ENCODE measurements at places on chromosomes 4 and X. TPM values are rescaled to one million over a fixed set of nuclear protein-coding genes. Genes with fewer than 3 reads are reported as not detected.

GABRA4 gene
- total RNA-seq: 50.4 TPM

FAAH2 gene
- 1.2 TPM for total RNA-seq

MGST2 gene
- total RNA-seq: 8.6 TPM

RASGEF1B gene
- 63.2 TPM for total RNA-seq

EGF gene
- 1.7 TPM for total RNA-seq

AFP gene
- total RNA-seq: 0.62 TPM

TRIM61 gene
- total RNA-seq: 2.5 TPM

FAM114A1 gene
- 10.9 TPM for total RNA-seq

ALPK1 gene
- 7.3 TPM for total RNA-seq

IQCM gene
- not detected for total RNA-seq

GRIA3 gene
- 74.2 TPM for total RNA-seq

WDR13 gene
- total RNA-seq: 80.0 TPM

NXF2 gene
- total RNA-seq: not detected

Data from occipital lobe (tissue), 3 donors.